ENCODE measurements at places on chromosomes 6 and 20.

GRCh38 chr6:148934961-148935360, 188.1 kb downstream of the UST start:
- no peak for DNase-seq

DNA sequence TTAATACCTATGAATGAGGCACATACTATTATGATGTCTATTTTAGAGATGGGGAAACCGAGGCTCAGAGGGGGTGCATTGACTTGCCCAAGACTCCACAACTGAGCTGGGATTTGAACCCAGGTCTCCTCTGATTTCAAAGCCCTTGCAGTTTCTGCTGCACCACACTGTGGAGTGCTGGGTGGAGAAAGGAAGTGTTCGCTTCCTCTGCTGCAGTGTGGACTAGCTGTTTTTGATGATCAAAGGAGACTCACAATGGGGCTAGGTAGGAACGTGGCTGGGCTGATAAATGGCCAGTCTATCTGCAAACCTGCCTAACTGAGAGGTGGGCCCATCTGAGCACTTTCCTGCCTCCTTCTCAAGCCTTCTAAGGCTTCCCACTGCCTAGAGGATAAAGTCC, 87.2 kb downstream of the CD40 start:
- DNase-seq, result no peak

DNA sequence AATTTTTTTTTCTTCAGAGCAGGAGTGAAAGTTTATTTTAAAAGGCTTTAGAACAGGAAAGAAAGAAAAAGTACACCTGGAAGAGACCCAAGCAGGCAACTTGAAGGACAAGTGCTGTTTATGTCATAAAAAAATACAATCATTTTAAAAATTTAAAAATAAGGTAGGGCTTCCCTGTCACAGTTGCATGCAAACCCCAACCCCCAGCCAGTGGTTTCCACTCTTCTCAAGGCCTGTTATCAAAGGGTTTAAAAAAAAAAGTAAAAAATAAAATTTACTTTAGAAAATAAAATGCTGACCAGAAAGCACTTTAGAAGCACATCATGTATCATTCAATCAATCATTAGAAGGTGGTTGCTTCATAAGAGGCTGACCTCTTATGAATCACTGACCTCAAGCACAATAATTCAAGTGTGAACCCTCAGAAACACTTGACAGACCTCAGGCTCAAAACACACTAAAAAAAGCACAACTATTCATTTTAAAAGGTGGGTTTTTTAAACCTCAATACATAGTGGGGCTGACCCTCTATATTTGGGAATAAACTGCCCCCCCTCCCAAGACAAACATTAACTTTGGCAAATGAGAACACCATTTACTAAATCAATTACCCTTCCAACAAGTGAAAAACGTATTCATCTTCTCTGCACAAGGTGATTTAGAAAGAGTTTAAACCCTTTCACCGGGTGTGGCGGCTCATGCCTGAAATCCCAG, 15.6 kb downstream of the ILRUN start:
- no peak for DNase-seq

- no peak for DNase-seq
These were observed 17.7 kb downstream of the CCDC167 start for GRCh38 chr6:37481711-37482605.

- no peak for DNase-seq
These were observed 250.9 kb upstream of the RREB1 start for GRCh38 chr6:6856538-6857523.

DNA sequence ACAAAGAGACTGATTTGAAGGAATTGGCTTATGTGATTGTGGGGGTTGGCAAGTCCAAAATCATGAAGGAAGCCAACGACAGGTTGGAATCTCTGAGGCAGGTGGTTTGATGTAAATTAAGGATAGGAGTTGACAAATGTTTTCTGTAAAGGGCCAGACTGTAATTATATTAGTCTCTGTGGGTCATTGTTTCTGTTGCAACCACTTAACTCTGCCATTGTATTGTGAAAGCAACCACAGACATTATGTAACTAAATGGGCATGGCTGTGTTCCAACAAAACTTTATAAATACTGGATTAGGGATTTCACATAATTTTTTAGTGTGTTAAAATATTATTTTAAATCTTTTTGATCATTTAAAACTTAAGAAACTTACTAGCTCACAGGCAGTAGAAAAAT, 199.2 kb upstream of the MYLIP start:
- DNase-seq, result no peak

All from right lung (tissue), 10 donors.